Daoy (cell line): ENCODE measurements at places on chromosomes 12 and 14. TPM values are rescaled to one million over a fixed set of nuclear protein-coding genes. Genes with fewer than 3 reads are reported as not detected.

SELPLG gene
- total RNA-seq, result 0.21 and 0.23 TPM in 2 replicates

DNA sequence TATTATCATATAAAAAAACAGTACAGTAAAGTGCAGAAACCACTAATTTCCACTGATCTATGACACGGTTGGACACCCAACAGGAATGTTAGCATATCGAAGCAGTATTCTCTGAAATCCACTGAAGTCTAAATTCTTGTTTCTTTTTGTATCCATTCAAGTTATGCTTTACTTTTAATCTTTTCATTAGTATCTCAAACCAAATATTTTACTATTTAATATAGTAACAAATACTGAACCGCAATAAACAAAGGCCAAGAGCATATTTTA lies 41.1 kb downstream of the ATXN2 start:
- no peak for DNase-seq

DNA sequence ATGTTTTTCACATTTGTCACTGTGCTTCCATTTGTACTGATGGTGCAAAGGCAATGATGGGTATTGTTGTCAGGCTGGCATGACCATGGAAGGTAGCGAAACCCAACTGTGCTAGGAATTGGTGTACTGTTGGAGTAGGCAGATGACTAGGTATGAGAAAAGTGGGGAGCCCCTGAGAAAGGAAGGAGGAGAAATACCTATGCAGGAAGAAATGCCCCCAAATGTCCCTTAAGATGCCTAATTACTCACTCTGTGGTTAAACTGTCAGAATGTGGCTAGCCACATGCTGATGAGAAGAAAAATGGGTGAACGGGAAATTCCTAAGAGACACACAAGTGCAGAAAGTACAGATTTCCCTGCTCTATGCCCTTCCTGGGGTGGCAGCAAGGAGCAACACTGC lies 339.1 kb downstream of the TMEM132D start:
- peak; percentile 68 for DNase-seq

DNA sequence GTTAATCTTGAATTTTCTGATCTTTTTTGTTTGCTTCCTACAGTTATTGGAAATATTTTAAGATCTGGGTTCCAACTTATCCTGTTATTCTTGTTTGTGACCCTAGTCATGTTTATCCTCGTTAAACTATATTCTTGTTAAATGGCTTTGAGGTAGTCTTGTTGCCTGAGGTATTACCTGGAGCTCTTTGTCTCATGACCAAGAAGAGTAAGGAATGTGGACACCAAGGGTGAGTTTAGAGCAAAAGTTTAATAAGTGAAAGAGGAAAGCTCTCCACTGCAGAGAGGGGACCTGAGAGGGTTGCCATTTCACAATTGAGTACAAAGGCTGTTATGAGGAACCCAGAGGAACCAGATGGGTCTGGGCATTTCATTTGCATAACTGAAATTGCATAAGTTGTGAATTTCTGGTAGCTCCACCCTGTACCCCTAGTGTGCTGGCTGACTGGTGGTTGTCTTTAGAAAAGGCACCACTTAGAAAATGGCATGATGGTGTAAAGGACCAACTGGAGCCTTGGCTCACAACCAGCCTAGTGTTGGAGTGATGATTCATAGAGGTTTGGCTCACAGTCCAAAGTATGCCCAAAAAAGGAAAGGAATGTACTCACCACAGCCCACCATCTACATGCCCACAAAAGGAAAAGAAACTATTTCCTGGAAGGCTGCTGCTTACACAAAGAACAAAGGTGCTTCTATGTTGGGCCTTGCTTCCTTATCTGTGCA lies 36.7 kb upstream of the RESF1 start:
- peak; percentile 49 for DNase-seq

STON2 gene
- 7.8 and 10.5 TPM in 2 replicates for total RNA-seq

DNA sequence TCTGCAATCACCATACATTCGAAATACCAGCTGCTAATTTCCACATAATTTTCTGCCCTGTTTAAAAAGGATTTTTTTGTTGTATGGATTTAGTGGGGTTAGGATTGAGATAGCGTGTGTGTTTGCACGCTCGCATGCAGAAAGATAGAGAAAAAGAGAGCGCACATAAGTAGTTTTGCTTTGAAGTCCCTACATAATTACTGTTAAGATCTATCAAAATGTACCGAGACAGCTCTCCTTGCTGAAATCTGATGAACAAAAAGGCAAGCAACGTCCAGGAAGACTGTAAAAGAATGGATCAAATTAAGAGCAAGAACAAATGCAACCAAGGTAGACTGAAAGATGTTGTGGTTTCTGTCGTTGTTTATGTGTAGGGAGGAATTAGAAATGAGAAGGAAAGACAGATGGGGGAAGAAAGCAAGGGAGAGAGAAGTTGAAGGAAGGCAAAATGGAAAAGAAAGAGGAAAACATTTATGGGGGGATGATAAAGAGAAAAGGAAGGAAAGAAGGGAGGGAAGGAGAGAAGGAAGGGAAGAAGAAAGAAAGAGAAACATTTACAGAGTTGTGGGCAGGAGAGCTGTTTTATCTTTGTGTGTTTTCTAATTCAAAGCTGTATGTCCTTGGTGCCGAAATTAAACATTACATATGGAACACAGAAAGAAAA lies 522.3 kb downstream of the MED13L start:
- DNase-seq, result no peak

DNA sequence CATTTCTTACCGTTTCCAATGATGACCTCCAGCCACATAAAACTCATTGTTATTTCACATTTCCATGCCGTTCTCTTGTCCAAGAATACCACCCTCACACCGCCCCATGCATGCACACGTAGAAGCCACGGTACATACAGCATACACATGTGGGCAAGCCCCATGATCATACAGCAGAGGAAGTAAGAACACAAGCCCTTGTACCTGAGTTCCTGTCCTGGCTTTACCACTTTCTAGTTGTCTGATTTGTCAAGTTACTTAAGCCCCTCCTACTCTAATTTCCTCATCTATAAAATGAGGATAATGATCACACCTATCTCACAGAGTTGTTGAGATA lies 59.9 kb downstream of the DUSP16 start:
- DNase-seq, result no peak

OTX2 gene
- total RNA-seq, result 2.5 and 4.5 TPM in 2 replicates
